ENCODE measurements at places on chromosomes 6 and 20. TPM values are rescaled to one million over a fixed set of nuclear protein-coding genes. Genes with fewer than 3 reads are reported as not detected.

DNA sequence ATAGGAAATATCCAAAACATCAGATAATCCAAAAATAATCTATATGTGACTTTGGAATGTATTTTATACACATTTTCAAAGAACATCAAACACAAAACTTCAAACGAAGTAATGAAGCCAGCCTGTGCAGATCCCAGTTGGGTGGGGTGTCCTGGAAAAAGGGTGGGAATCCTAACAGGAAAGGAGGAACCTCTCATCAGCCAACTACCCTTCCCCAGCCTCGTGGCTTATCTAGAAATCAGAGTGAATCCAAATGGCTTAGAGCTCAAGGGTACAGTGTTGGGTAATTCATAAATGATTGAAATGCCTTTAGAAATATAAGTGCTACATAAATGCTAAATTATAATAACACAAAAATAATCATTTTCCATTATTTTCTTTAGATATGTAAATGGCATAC lies 115.1 kb upstream of the SOX4 start:
- H3K27ac ChIP-seq: no peak overlapping the region
- H3K4me3 ChIP-seq: no peak overlapping the region
- no peaks in the 10 kb centered on the region for H3K27me3 ChIP-seq
- H3K4me1 ChIP-seq: peaks cover 7% of the 10 kb centered on the region
- H3K36me3 ChIP-seq: no peaks in the 10 kb centered on the region

GRCh38 chr20:3863317-3863716 lies 16.7 kb downstream of the MAVS start:
- H3K27ac ChIP-seq: no peak overlapping the region
- H3K4me3 ChIP-seq: no peak overlapping the region
- DNase-seq: no peak
- peaks cover 80% of the 10 kb centered on the region for H3K36me3 ChIP-seq
- no peaks in the 10 kb centered on the region for H3K4me1 ChIP-seq

- H3K4me3 ChIP-seq: no peak overlapping the region
- no peak overlapping the region for H3K27ac ChIP-seq
- no peaks in the 10 kb centered on the region for H3K4me1 ChIP-seq
These were observed 9.7 kb upstream of the CEP43 start for GRCh38 chr6:166989427-166990032.

GRCh38 chr20:51221791-51222408 lies 199.0 kb upstream of the KCNG1 start:
- H3K27me3 ChIP-seq: peaks cover 39% of the 10 kb centered on the region
- H3K4me3 ChIP-seq: no peak overlapping the region
- H3K27ac ChIP-seq: no peak overlapping the region

The HEY2 gene
- not detected for total RNA-seq

The CGAS gene
- 1.8 TPM for total RNA-seq

The C6orf132 gene
- 96.9 TPM for total RNA-seq

The SLC17A2 gene
- total RNA-seq: not detected
